ENCODE measurements at places on chromosomes 1 and 21.

GRCh38 chr1:153168686-153169085, 18.0 kb upstream of the SPRR2G start:
- no peak for DNase-seq

DNA sequence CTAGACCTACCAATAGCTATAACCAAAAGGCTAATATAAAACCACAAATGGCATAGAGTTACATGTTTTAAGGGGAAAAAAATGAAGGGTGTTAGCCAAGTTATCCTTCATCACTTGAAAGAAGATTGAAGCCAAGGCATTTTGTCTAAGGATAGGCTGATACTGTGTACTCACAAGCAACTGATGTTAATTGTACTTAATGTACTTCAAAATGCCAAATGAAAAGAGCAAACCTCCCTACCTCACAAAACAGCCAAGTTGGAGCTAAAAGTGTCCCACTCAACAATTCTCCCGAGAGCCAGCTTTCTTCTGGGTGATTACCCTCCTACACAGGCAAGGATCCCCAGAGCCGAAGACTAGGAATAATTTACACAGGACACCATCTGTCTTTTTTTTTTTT, 4.4 kb upstream of the IGSF3 start:
- DNase-seq: no peak

DNA sequence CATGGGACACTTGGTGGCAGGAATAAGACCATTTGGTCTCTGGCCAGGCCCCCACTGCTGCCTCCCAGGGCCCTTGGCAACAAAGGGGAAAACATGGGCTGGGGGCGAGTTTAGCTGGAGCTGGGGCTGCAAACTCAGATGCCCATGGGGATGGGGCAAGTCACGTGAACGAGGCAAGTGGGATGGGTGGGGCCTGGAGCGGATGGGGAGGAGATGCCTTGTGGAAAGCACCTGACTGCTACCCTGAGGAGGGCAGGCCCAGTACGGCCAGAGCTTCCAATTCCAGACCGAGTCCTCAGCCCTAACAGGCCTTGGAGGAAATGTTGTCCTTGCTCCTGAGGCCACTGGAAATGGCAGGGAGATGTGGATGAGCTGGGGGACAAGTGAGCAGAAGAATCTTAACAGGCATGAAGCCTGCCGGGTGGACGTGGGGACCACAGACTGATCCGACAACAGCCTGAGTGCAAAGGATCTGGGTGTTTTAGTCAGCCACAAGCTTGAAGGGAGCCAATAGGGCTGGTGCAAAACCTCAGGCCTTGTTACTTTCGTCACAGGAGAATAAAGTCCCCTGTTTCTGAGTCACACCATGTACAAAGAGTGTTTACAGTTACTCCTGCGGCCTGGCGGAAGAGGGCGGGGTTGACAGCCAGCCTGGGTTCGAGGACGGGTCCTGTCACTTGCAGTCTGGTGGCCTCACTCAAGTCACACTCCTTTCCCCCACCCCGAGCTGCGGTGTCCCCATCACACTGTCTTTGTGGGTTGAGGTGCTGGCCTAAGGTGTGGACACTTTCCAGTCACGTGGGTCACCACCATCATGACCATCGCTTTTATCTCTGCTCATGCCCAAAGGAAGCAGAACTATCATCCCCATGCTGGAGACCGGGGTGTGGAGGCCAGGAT, 19.1 kb downstream of the RUNX3 start:
- DNase-seq: peak; percentile 4

GRCh38 chr1:11569551-11569950, 84.7 kb downstream of the FBXO2 start:
- no peak for DNase-seq

GRCh38 chr21:15063081-15063813, 1.6 kb downstream of the NRIP1 start:
- DNase-seq: no peak

DNA sequence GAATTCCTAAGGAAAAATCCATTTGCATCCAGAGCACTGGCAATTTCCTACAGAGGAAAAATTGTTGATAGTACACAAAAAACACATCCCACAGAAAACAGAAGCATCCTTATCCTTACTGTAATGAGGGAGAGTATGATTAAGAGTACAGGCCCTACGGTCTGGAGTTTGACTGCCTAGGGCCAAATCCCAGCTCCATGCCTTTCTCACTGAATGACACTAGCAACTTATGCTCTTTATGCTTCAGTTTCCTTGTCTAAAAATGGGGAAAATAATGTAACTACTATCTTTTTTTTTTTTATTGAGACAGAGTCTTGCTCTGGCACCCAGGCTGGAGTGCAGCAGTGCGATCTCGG, 27.8 kb upstream of the CEP350 start:
- DNase-seq: no peak

All from nephron progenitor cell (in vitro differentiated cells).